ENCODE measurements at places on chromosomes 3 and 15.

DNA sequence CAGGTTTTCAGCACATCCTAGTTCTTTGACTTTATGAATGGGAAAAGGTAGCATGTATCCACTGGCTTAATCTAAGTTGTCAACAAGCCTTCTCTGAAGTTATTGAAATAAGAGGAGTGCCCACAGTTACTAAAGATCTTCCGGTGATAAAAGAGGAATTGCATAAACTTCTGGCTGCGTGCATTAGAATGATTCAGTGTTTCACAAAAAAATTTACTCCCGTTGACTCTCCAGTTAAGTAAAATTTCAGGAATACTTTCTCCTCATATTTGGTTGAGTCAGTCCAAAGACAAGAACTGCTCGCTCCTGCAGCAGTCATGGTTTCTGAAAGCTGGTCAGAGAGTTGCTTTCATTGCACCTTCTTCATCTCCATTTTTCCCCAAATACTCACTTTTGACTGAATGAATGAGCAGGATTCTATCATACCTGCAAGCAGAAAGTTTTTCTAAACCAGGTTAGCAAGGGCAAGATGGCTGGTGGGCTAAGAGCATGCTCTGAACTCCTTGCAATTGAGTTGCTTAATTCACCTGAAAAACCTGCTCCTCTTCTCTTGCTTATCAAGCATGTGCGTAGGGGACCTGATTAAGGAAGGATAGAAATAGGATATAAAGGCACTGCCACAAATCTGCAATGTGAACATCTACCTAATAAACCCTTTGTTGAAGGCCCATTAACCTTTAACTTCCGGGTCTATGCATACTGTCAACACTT lies 64.2 kb upstream of the TIMP4 start:
- no peak for DNase-seq

- DNase-seq: peak; percentile 88
These were observed 9.9 kb upstream of the CCDC54 start for GRCh38 chr3:107367353-107367752.

DNA sequence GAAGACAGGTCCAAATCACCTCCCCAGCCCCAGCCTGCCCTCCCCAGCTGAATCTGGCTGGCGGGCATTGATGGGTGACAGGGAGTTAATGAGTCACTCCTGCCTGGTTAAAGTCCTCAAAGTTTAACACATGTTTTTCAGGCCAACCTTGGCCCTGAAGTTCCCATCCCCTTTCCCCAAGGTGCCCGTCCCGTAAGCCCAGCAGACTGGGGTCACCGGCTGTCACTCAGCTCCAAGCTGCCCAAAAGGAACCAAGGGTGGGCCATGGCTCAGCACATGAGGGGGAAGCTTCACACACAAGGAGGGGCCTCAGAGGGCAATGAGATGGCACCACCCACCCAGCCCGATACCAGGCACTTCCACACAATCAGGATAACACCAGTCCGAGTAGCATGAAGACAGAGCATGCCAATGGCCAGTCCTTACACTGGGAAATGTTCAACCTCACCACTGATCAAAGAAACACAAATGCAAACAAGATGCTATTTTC lies 10.2 kb upstream of the KLF15 start:
- no peak for DNase-seq

DNA sequence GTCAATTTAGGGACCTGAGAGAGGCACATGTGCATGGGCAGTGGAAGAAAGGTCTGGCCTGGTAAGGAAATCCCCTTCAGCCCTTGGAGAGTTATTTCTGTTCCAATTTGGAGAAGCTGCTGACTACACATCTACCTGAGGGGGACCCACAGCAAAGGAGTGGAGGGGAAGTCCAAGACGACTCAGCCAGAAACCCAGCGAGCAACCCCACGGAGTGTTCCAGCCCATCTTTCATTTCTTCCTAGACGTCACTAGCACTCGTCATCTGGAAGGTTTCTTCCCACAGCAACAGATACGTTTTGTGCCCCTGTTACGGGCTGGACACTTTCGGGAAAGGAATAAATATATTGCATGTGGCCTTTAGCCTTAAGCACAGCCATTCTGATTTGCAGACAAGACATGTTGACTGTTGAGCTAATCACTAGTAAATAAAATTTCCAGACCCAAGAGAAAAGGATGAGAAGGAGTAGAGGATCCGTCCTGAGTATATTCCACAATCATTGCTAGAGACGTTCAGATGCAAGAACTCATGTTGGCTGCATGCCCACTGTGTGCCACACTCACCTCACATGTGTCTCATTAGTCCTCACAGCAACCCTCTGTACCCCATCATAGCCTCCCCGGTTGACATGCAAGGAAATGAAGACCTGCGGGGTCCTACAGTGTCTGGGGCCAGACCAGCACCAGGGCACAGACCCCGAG lies 7.8 kb upstream of the FAM174B start:
- DNase-seq: no peak

GRCh38 chr15:25345943-25346342 lies 92.9 kb downstream of the UBE3A start:
- peak; percentile 11 for DNase-seq

DNA sequence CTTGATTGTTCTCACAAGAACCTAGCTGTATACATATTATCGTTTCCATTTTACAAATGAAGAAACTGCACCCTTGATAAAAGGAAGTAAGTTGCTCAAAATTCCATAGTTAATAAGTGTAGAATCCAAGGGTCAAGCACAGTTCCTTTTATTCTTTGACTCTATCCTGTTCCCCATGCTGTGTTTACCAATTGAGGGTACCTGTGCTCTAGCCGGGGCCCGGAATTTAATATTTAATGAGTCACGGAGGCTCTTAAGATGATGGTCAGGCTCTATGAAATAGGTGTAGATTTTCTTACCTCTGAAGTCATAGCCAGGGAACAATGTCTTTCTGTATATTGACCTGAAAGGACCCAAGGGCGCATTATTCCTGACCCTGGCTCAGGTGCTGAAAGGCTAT lies 65.2 kb downstream of the LPP start:
- no peak for DNase-seq

GRCh38 chr15:63473999-63474809 lies 30.2 kb upstream of the USP3 start:
- peak; percentile 74 for DNase-seq

GRCh38 chr3:126167566-126167965 lies 12.8 kb downstream of the ALDH1L1 start:
- no peak for DNase-seq

GRCh38 chr3:108004647-108005046 lies 86.2 kb downstream of the CD47 start:
- DNase-seq: no peak

DNA sequence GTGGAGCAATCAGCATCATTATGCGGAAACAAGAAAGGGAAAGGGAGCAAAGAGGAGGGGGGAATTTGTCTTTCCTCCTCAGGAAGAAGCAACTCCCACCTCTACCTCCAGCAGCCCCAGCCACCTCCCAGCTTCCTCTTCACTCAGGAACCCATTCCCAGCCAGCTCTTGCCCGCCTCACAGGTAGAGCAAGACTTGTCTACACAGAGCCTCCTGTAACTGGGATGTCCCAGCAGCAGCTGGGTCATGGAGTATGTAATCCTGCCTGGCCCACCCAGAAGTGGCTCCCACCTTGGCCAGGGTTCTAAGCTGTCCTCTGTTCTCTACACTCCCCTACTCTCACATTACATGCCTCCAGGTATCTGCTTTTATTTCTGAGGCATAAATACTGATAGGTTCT lies 14.0 kb downstream of the IGDCC3 start:
- no peak for DNase-seq

DNA sequence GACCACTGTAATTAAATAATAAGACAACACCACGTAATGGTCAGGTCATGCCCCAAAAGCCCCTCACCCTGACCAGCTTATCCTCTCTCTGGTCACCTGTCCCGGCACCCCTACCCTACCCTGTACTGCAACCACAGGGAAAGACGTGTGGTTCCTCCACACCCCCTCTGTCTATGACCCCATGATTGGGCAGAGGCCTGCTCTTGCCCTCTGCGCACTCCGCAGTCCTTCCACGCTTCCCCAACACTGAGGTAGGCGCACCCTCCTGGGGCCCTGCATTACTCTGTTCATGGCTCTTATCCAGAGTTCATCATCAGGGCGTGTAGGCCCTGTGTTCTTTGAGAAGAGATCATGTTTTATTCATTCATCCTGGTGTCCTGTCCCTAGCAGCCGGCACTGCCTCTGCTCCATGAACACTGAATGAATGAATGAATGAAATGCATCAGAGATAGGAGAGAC lies 33.8 kb downstream of the MGLL start:
- no peak for DNase-seq

GRCh38 chr15:61824291-61824690 lies 236.0 kb downstream of the VPS13C start:
- no peak for DNase-seq

- DNase-seq: no peak
These were observed 34.9 kb downstream of the SNAPC5 start for GRCh38 chr15:66462627-66463026.

GRCh38 chr15:71106802-71107500 lies 8.3 kb upstream of the THSD4 start:
- DNase-seq: peak; percentile 41

GRCh38 chr15:60673918-60674558 lies 195.1 kb upstream of the ICE2 start:
- DNase-seq: peak; percentile 92

DNA sequence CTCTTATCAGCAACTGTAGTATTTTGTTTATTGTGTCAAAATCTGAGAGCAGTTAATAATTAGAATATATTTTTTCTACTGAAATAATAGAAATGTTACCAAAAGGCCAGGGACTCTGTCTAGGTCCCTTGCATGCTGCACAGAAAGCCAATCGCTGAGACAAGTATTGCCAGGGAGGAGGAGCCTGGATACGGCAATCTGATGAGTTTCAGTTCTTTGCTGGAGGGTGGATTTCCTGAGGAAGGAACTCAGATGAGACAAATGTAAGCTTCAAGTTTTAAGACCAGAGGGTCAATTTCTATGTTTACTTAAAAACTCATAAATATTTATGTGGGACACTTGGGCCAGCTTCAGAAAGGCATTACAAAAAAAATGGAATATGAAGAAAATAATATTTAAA lies 252.2 kb downstream of the GABRG3 start:
- no peak for DNase-seq
